ENCODE measurements at places on chromosomes 3 and 15.

DNA sequence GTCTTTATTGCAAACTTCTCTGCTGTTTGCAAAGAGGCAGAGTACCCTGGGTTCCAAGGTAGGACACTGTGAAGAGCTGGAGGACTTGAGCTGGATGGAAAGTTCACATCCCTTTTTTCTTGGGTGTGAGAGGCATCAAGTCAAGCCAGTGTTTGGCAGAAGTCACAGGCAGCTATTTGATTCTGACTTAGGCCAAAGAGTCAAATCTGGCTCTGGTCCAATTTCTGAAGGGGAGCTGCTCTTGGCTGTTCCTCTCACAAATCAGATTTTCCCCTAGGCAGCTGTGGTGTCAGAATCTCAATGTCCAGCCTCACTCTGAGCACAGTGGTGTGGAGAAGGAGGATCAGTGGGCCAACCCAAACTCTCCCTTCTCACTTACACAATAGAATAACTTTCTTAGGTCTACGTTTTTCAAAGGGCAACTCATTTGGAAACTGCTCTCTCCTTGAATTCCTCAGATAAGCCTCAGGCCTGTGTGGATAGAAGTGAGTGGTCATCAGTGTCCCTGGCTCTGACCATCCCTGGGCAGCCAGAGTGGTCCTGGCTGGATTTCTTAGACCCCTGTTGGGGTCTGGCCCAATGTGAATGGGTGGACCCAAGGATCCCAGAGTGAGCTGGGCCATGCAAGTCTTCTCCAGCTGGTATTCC, 18.2 kb upstream of the AMOTL2 start:
- no peak for DNase-seq

- DNase-seq = no peak
Measured at GRCh38 chr3:195849322-195850074, 37.8 kb upstream of the MUC4 start.

DNA sequence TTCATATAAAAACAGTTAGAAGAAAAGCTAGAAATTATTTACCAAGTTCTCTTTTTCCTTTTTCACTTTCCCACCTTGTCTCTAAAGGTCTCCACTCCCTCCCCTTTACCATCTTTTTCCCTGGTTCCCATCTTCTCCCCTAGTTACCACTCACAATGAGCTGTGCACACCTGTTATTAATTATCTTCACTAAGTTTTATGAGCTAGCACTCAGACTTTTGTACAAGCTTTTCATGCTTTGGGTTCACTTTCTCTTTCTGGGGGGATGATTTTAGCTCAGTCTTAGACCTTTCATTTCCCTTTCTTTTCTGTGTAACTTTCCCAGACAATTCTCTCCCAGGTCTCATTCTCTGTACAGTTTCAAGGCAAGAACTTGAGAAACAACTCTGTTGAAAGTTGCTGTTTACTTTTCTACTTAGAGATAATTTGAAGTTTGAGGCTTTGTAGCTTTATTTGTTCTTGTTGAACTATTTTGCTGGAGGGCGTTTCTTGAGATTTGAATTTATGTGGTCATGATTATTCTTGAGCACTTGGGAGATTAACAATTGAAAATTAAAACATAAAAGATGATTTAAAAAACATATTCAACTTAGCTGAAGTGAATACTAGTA, 24.0 kb upstream of the AADAC start:
- no peak for DNase-seq

DNA sequence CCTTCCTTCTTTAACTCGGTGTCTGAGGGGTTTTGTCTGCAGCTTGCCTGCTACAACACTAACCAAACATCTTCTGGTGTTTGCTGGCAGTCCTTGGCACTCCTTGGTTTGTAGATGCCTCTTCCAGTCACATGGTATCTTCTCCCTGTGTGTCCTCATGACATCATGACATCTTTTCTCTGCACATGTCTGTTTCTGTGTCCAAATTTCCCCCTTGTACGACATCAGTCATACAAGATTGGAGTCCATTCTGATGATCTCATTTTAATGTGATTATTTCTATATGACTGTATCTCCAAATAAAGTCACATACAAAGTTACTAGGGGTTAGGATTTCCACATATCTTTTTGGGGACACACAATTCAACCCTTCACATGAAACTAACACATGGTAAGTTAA, 152.3 kb upstream of the LRRN1 start:
- DNase-seq = no peak
